Neural progenitor cell (in vitro differentiated cells): ENCODE measurements at places on chromosomes 12 and 14.

- DNase-seq: no peak
Observed at GRCh38 chr14:47392326-47392725, 283.1 kb downstream of the MDGA2 start.

- no peak for DNase-seq
Observed at GRCh38 chr14:68391311-68392014, 401.4 kb downstream of the ZFP36L1 start.

- DNase-seq: no peak
Observed at GRCh38 chr12:69328426-69328825, 19.8 kb upstream of the LYZ start.

DNA sequence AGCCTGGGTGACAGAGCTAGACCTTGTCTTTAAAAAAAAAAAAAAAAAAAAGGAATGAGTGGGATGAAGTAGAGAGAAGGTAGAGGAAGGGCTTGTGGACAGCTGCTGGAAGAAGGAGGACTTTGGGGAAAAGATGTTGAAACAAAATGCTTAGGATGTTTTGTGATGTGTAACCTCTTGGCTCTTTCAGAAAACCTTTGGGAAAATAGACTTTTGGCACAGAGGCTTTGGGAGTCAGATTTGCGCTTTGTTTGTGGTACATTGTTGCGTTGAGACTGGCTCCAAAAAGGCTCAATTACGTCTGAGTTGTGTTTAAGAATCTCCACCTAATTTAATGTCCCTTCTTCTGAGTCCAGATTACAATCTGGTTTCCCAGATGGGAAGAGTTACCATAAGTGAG, 32.9 kb upstream of the SPTLC2 start:
- no peak for DNase-seq
